ENCODE measurements at places on chromosomes 6 and 20. TPM values are rescaled to one million over a fixed set of nuclear protein-coding genes. Genes with fewer than 3 reads are reported as not detected.

DNA sequence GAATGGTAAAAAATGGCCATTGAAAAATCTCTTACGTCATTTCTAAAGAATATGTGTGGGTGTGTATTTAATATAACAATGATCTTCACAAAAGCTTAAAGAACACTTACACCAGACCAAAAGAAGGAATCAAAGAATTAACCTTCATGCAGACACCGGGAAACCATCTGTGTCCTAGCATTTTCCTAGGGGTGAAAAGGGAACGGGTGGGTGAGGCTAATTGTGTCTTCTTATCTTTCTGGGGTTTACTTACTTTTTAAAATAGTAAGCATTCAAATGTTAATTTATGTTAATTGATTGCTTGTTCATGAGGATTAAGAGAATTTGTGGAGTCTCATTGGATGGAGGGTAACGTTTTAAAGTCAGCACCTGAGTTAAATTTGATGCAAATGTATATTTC is 47.5 kb downstream of the BMP2 start:
- no peak for DNase-seq

DNA sequence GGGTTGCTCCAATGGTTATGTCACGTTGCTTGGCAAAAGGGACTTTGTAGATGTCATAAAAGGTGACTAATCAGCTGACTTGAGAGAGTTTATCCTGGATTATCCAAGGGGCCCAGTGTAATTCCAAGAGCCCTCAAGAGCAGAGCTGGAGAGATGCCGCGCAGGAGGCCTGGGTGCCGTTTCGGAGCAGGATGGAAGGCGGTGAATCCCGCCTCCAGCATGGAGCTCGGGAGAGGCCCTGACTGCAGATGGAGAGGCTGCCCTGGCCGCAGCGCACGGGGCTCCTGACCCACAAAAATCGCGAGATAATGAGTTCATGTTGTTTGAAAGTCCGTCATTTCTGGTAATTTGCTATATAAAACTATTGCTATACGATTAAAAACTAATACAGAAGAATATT is 219.8 kb downstream of the ZDHHC14 start:
- no peak for DNase-seq

- DNase-seq: no peak
Observed at GRCh38 chr6:26028746-26029569, 58.3 kb upstream of the HFE start.

DNA sequence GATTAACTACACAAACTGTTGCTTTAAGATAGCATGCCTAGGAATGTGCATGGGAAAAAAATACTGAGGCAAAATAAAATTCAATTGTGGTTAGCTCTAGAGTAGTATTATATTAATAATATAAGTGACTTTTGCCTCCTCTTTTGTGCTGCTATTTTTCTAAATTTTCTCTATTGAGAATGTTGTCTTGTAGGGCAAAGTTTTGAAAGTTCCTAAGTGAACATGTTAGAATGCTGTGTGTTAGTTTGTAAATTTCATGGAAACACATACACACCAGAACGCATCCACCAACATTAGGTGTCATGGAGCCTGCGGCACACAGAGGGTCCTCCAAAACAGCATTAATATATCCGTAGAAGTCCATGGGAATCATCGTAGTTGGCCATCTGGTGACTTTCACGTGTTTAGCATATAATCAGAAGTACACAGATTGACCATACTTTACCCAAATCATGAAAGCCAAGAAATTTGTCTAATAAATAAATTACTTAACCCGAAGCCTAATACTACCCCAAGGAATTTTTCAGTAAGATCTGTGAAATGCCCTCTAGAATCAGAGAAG is 25.6 kb downstream of the ARHGAP18 start:
- DNase-seq: no peak

GRCh38 chr6:150245148-150245935 is 102.5 kb downstream of the PPP1R14C start:
- DNase-seq: no peak

DNA sequence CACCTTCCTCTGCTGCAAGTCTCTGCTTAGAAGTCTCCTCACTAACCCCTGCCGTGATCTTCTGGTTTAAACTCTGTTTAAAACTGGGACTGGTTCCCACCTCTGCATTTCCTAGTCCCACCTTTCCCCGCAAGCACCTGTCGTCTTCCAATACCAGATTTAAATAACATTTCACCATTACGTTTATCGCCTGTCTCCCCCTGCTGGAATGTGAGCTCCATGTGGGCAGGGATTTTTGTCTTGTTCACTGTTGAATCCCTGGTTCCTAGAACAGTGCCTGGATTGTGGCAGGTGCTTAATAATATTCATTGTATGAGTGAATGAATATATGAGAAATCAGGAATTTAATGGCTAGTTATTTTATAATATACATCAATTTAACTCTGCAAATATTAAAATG is 2.7 kb downstream of the GUCA1A start:
- no peak for DNase-seq

DNA sequence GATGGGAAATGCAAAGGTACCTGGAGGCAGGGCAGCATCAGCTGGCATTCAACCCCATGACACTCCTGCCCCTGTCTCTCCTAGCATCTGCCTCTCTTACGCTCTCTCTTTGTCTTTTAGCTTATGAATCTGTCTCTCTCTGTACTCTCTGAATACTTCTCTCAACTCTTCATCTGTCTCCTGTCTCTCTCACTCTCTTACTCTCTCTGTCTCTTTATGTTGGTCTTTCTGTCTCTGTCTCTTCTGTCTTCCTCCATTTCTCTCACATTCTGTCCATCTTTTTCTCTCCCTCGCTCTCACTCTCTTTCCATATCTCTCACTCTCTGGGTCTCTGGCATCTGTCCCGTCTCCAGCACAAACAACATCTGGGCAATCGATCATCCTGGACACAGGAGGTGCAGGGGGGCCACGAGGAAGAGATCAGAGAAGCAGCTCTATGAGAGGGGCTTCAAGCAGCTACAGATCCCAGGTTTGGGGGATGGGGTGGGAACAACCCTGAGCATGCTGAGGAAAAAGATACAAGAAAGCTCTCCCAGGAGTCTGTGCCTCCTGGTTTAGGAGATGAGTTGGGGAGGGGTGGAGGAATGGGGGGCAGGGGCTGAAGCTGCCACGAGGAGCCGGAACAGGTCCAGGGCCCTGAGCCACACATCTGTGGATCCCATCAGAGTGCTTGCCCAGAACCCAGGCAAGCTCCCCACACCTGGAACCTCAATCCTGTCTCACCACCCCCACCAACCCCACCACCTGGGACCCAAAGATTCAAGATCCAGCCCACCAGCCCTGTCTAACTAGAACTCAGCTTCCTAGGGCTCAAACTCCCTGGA is 2.4 kb downstream of the COL11A2 start:
- DNase-seq: no peak

- DNase-seq: no peak
Observed at GRCh38 chr6:37238381-37238780, 19.2 kb upstream of the TBC1D22B start.

- no peak for DNase-seq
Observed at GRCh38 chr6:168149015-168149414, 70.0 kb upstream of the FRMD1 start.

DNA sequence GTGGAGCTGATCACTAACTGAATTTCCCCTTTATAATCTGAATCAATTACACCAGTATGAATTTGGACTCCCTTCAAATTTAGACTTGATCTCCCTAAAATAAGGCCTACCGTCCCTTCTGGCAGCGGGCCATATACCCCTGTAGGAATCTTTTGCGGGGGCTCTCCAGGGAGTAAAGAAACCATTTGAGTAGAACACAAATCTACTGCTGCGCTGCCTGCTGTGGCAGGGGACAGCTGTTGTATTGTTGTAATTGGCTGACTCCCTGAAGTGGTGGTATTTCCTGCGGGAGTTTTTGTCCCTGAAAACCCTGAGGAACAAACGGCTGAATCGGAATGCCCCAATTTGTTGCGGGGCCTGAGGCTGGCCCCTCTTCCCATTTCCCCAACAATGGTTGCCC is 16.0 kb upstream of the PTCRA start:
- no peak for DNase-seq

- DNase-seq: no peak
Observed at GRCh38 chr6:156190270-156190669, 586.9 kb upstream of the ARID1B start.

GRCh38 chr20:56391596-56392131 is 351 bp downstream of the AURKA start:
- DNase-seq: no peak

GRCh38 chr20:21272279-21272678 is 30.9 kb upstream of the XRN2 start:
- no peak for DNase-seq

- DNase-seq: no peak
Observed at GRCh38 chr6:100493206-100493888, 28.6 kb upstream of the SIM1 start.

- no peak for DNase-seq
Observed at GRCh38 chr6:5213836-5214235, 46.9 kb downstream of the LYRM4 start.

DNA sequence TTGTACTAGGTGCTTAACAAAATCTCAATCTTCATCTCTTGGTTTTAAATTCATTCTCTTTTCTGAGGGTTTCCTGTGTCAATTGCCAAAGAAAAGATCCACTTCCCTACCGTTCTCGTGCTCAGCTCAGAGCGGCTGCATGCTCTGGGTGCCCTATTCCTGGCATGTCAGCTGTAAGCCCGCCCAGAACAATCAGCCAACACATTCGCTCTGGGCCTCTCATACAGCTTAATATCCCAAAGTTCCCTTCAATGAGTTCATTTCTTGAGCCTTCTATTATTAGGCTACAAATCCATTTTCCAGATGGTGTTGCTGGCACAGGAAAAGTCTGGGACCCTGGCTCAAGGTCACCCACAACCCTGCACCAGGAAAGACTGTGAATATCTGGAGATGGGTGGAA is 24.3 kb upstream of the LRFN2 start:
- DNase-seq: no peak

- DNase-seq: no peak
Observed at GRCh38 chr6:4802312-4802935, 26.2 kb downstream of the CDYL start.

DNA sequence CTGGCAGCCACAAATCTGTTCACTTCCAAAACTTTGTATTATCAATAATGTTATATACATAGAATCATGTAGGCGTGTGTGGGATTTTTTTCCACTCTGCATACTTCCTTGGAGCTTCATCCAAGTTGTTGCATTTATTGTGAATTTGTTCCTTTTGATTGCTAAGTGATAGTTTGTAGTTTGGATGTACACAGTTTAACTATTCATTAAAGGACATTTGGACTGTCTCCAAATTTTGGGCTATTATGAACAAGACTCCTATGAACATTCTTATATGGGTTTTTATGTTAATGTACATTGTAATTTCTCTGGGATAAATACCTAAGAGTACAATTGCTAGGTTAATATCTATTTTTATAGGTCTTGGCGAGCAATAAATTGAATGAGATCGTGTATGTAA is 36.2 kb upstream of the GCNT2 start:
- DNase-seq: no peak

GRCh38 chr6:45728674-45729073 is 287.0 kb downstream of the CLIC5 start:
- no peak for DNase-seq

DNA sequence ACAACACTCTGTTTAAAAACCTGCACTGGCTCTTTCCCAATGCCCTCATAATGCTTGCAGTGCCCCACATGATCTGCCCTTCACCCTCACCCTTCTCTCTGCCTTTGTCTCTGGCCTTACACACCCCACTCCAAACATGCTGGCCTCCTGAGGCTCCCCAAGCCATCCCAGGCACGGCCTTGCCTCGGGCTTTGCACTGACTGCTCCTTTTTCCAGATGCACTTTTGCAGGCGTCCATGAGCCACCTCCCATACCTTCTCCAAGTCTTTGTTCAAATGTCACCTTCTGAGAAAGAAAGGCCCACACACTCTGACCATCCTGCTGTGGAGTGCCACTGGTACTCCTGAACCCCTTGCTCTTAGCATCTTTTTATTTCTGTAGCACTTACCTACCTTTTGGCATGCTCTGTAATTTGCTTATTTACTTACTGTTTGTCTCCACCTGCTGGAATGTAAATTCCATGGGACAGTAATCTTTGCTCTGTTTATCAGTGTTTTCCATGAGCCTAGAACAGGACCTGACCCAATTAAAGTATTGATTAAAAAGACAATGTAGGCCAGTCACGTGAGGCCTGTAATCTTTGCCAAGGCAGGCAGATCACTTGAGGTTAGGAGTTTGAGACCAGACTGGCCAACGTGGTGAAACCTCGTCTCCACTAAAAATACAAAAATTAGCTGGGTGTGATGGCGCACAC is 30.7 kb downstream of the GFRA4 start:
- no peak for DNase-seq

- no peak for DNase-seq
Observed at GRCh38 chr6:138073264-138073663, 34.0 kb downstream of the PERP start.

OR2B6 gene
- not detected for total RNA-seq

PBOV1 gene
- not detected for total RNA-seq

THEMIS gene
- 2.7 TPM for total RNA-seq

TTLL9 gene
- 0.25 TPM for total RNA-seq

HLA-DMB gene
- total RNA-seq: 27.1 TPM

CLVS2 gene
- total RNA-seq: 0.19 TPM

MEI4 gene
- total RNA-seq: not detected

PHACTR1 gene
- 4.7 TPM for total RNA-seq
